ENCODE measurements at places on chromosomes 3 and 15.

DNA sequence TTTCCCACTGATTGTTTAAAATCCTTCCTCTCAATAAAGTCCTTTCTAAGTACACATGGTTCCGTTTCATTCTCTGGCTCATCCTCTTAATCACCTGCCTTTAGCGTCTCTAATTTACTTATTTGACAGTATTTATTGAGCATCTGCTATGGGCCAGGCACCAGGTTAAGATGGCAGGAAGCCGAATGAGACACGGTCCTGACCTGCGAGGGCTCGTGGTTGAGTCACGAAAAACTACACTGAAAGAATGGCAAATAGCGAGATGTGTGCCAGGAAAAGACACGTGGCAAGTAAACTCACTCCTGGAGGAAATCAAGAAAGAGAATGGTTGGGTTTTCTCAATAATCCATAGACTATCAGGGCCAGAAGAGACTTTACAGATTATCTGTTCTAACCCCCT is 60.9 kb downstream of the HES1 start:
- no peak for DNase-seq

GRCh38 chr3:59641169-59641899 is 591.5 kb upstream of the CFAP20DC start:
- DNase-seq = no peak

- peak; percentile 88 for DNase-seq
Measured at GRCh38 chr3:139427283-139428060, 38.0 kb upstream of the COPB2 start.

DNA sequence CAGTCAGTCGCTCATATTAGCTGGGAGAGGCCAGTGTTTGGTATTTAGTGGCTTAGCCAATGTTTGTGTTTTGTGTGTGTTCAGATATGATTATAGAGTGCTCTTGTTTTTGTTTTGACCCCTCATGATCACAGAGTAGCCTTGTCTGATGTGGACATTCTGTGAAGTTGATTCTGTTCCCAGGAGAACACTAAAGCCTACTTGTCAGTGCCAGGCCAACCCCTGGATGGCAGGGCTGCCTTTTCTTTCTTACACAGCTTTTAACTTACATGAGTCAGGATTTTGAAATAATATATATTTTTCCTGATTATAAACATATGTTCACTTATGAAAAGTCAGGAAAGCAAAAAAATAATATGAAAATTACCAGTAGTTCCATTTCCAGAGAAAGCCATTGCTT is 11.9 kb downstream of the CFAP161 start:
- no peak for DNase-seq

DNA sequence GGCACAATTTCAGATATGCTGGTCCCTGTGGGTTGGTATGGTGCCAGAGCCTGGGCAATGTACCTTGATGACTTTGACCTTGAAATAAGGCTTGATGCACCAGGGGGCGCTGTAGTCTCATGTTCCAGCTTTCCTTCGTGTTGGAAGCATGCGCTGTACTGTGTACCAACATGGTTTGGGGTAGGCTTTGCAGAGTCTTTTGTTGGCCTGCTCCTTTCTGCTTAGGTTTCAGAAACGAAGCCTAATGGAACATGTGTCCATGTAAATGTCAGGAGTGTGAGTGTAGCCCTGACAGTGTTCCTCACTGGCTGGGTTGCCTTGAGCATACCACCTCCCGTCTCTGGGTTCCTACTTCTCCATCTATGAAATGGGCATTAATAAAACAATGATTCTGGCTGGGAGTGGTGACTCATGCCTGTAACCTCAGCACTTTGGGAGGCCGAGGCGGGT is 3.6 kb upstream of the CCR4 start:
- DNase-seq = peak; percentile 12

DNA sequence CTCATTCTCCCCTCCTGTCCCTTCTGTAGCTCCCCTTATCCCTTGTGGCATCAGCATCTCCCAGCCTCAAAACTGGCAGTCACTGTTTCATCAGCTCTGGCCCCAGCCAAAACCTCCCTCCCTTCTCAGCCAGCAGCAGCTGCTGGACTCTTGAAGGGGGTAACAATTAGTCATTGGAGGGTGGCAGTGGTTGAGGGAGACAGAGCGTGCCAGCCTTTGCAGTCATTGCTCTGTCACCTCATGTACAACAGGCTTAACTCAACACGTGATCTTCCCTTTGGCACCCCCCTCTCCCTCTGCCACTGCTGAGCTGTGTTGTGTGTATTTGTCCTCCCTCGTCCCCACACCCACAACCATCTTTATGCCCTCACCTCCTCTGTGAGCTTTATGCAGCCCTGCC is 28.2 kb downstream of the RBP2 start:
- peak; percentile 3 for DNase-seq

- no peak for DNase-seq
Measured at GRCh38 chr3:64384561-64384960, 159.3 kb upstream of the PRICKLE2 start.

DNA sequence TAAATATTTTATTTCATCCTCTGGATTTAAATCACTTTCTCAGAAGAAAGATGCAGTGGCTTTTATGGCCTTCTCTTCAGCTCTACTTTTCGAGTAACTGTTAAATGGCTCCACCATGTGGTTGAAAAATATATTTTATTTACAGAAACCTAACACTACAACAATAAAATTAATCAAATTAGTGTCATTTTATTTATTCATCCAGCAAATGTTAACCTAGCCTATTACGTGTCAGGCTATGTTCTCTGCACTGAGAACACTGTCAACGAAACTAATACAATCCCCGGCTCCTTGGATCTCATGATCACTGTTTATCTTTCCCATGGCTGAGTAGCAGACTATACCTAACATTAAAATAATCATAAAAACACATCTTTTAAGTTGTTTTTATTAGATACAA is 148.0 kb upstream of the OSTN start:
- peak; percentile 30 for DNase-seq

- no peak for DNase-seq
Measured at GRCh38 chr3:194632809-194633348, 340 bp downstream of the TMEM44 start.

DNA sequence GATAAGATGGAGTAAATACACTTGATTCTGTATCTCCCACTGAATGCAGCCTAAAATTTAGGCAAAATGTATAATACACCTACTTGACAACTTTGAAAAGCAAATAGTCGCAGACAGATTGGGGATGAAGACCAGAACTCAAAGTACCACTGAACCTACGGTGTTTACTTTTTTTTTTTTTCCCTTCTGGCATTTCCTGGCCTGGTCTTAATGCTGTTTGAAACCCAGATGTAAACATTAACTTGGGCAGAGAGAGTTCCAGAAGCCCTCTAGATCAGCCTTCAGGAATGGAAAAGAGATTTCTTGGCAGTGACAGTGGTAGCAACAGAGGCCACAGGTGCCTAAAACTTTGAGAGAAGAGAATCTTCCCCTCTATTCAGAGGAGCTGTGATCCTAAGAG is 27.8 kb downstream of the ALPK3 start:
- DNase-seq = no peak

GRCh38 chr3:55584716-55585368 is 97.7 kb upstream of the WNT5A start:
- DNase-seq = no peak

GRCh38 chr3:46861605-46862368 is 1.5 kb downstream of the MYL3 start:
- DNase-seq = no peak

GRCh38 chr15:33114374-33114717 is 80.2 kb downstream of the FMN1 start:
- DNase-seq = no peak

DNA sequence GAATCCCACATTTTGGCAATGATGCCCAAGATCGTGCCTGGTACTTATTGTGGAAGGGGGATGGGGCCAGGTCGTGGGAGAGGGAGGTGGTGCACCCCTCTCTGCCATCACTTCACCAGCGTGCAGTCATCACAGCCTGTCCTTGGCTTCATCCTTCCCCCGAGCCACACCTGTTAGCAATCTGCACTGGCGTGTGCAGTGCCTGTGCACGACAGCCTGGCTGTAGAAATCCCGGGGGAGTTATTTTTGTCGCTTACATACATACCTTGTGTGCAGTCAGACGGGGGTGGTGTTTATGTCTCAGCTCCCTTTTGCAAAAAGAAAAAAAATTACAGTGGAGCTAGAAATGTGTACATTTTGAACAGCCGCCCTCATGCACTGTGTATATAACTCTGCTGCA is 216.0 kb downstream of the TLE3 start:
- DNase-seq = peak; percentile 31

GRCh38 chr3:109899925-109900324 is 562.6 kb upstream of the DPPA4 start:
- no peak for DNase-seq

GRCh38 chr15:80582816-80583423 is 112.2 kb upstream of the ABHD17C start:
- no peak for DNase-seq

GRCh38 chr3:183085634-183086390 is 13.5 kb downstream of the MCCC1 start:
- DNase-seq = no peak

DNA sequence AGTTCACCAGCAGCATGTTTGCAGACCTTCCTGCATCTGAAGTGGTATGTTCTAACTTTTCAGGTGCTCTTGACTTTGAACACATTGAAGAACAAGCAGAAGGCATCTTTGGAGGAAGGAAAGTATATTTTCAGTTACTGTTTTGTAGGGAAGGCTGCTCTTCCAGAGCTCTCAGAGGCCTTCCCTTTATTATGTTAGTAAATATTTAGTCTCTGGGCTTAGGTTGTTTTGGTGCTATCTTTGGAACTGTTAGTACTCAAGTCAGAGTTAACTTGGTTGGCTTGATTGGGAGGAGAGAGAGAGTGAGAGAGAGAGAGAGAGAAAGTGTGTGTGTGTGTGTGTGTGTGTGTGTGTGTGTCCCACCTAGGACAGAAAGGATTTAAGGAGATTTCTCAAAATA is 188.2 kb downstream of the ITPR1 start:
- DNase-seq = no peak

DNA sequence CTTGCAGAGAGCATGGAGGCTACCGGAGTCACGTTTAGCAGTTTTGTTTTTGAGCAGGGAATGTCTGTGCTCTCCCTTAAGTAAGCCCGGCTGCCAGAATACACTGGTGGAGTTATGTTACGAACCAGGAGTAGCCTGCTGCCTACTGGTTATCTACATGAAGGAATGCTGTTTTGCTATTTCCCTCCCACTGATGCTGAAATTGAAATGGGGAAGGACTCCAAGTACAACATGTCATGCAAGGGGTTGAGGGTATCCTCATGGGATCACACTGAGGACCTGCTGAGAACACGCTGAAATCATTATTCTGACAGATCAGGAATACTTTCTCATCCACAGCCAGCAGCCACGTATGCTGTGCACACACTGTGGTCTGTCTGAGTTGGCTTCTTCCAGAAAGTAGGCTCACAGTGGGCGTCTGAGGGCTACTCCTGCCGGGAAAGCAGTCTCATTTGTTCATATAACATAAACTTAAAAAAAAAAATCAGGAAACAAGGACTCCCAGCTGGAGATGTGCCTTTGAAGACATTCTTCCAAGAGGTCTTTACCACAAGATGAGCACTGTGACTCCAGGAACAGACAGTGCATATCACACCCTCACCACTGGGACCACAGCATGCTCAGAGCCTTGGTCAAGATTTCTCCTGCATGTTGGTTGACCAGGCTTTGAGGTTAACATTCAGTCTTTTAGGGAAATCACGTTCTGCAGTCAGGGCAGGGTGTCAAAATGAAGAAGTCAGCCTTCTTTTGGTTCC is 300.4 kb upstream of the RASGRP1 start:
- DNase-seq = no peak

DNA sequence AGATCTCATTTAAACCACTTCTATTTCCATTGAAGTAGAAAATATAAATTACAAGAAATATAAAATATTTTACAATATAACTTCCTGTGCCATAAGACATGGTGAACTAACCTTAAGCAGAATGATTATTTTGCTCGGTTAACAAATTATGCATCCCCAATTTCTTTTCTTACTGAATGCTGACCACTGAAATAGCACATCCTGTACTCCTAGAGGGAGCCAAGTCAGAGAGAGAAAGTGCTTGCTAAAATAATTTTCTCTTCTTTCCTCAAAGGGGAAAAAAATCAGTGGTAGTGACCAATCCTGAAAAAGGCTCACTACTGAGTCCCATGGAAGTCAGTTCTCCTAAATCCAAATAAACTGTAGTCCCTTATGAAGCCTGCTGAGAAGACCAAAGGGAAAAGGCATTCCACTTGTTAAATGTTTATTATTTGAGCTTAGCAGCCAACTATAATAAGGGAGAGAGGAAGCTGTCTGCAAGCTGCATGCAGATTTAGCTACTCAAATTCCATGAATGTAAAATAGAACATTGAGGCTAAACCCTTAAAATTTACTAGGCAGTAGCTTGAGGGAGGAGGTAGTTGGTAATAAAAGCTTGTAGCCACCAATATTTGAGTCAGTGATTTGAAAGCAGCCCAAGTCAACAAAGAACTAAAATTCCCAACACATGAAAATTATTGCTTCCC is 33.1 kb downstream of the CEP152 start:
- DNase-seq = no peak

DNA sequence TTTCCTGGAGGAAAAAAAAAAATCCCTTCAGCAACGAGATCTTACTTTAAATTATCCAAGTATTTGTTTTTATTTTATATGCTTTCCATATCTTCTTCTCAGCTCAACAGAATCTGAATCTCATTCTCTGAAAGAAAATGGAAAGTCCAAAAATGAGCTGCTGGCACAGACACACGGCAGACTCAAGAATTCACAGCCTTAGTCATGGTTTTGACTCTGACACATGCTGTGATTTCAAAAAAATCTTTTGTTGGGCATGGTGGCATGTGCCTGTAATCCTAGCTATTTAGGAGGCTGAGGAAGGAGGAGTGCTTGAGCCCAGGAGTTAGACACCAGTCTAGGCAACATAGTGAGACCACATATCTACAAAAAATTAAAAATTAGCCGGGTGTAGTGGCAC is 565.0 kb downstream of the MAGI1 start:
- DNase-seq = no peak

- DNase-seq = no peak
Measured at GRCh38 chr15:39226169-39226937, 354.5 kb upstream of the THBS1 start.

DNA sequence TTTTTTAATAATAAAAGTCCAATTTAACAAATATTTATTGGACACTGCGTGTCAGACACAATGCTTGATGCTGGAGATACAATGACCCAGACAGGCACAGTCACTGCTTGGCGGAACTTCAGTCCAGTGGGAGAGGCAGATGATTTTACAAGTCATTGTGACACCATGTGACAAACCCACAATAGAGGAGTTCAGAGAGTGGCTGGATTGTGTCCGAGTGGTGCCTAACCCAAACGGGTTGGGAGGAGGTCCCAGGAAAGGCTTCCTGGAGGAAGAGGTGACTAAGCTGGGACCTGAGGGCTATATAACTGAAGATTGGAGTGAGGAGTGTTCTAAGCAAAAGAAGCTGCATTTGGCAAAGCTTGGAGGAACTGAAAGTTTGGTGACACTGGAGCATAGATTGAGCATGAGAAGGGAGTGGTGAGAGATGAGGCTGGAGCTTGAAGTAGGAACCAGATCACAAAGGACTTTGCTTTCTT is 41.4 kb downstream of the CRTC3 start:
- DNase-seq = no peak

GRCh38 chr3:179416681-179417080 is 34.6 kb downstream of the GNB4 start:
- DNase-seq = no peak

- DNase-seq = no peak
Measured at GRCh38 chr3:126307591-126308393, 49.4 kb downstream of the KLF15 start.

GRCh38 chr15:80936288-80937078 is 53.1 kb downstream of the MESD start:
- no peak for DNase-seq
